ENCODE measurements at places on chromosomes 5 and 9.

- DNase-seq, result no peak
Observed at GRCh38 chr5:35317586-35317985, 87.3 kb upstream of the PRLR start.

- DNase-seq, result no peak
Observed at GRCh38 chr5:108543486-108543885, 161.6 kb upstream of the FBXL17 start.

DNA sequence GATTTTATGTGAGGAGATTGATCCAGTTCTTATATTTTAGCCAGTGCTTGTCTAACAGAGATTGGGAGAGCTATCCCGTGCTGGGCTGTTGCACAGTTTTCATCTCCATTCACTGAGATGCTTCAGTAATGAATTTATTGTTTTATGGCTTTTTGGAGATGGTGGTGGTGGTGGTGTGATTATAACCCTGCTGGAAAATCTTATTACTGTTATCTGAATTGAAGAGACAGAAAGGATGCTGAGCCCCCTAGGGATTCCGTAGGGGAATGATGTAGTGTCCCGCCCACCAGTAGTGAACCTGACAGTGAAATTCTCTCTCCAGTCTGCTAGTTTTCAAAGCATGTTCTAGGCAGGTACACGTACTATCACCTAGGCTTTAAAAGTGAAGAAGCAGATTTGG lies 1.9 kb downstream of the RAI14 start:
- DNase-seq, result no peak

GRCh38 chr9:95634536-95634935 lies 117.8 kb upstream of the PTCH1 start:
- no peak for DNase-seq

GRCh38 chr9:27441741-27442070 lies 82.4 kb upstream of the IFNK start:
- DNase-seq, result no peak

- DNase-seq, result no peak
Observed at GRCh38 chr9:2962471-2963172, 118.7 kb upstream of the PUM3 start.

GRCh38 chr9:116800074-116800473 lies 113.0 kb downstream of the TRIM32 start:
- DNase-seq, result no peak

DNA sequence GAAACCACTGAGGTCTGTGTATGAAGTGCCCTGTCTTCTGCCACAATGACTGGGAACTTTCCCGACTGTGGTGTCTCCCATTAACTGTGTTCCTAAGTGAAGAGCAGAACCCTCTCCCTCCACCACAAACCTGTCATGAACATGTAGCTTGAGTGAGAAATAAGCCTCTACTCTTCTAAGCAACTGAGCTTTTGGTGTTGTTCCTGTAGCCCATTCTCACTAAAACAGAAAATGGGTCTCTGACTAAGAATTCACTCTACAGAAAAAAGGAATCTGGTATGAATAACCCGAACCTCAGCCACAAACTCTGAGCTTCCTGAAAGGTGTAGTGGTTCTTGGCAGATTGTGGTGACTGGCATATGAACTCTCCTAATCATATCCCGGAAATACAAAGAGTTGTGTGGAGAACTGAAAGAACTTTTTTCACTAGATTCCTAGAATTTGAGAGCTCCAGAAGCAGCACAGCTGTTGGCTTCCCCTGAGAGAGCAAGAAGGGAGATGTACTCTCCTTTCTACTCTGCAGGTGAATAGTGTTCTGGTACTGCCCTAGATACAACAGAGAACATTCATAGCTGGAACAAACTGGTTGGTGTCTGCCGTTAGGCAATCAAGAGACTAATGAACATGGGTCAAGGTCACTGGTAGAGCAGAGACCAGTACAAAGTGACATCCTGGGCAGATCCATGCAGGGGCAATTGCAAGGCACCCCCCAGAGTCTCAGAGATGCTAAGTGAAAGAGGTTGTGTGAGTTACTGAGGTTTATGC lies 283.8 kb downstream of the PDE4D start:
- DNase-seq, result no peak

DNA sequence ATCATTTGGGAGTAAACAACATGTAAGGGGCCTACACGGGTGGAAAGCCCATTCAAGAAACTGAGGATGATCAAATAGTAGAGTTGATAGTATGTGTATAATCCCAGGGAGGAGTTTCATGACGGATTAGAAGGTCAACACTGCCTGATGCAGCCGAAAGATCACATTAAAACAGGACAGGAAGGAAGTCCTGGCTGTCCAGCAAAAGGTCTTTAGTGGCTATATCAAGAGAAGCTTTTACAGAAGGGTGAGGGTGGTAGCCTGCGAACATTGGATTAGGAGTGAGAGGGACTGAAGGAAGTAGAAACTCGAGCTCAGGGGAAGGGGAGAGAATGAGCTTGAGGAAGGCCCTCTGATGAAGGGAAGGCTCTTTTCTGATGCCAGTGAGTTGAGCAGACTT lies 36.0 kb downstream of the DOCK8 start:
- no peak for DNase-seq

DNA sequence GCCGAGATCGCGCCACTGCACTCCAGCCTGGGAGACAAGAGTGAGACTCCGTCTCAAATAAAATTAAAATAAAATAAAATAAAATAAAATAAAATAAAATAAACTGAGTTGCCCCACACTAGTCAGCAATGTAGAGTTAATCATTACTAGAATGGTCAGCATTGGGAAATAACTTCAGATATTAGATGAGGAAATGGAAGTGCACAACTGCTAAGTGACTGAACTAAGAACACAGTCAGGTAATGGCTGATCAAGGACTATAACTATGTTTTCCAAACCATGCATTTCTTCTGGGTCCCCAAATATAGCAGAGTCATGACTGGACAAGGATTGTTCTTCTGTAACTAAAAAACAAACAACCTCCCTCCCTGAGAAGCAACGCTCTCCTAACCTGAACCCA lies 17.1 kb downstream of the OTP start:
- DNase-seq, result no peak

GRCh38 chr5:158845941-158846340 lies 253.8 kb downstream of the EBF1 start:
- DNase-seq, result no peak

GRCh38 chr9:128124451-128124850 lies 3.1 kb downstream of the PTGES2 start:
- no peak for DNase-seq

GRCh38 chr5:141742866-141743851 lies 61.1 kb upstream of the ARAP3 start:
- DNase-seq, result no peak

- DNase-seq, result no peak
Observed at GRCh38 chr9:116632990-116633838, 53.9 kb upstream of the TRIM32 start.

DNA sequence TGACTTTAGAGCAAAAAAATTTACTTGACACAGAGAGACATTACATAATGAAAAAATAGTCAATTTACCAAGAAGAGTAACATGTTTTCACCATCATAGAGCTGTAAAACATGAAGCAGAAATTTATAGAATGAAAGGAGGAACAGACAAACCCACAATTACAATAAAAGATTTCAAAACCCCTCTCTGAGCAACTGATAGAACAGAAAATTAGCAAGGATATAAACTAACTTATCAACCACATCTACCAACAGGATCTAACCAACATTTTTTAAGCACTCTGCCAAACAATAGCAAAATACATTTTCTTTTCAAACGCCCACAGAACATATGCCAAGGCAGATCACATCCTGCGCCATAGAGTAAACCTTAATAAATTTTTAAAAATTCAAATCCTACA lies 17.9 kb downstream of the SLCO4C1 start:
- no peak for DNase-seq

GRCh38 chr5:44862808-44863207 lies 54.1 kb downstream of the MRPS30 start:
- DNase-seq, result no peak

DNA sequence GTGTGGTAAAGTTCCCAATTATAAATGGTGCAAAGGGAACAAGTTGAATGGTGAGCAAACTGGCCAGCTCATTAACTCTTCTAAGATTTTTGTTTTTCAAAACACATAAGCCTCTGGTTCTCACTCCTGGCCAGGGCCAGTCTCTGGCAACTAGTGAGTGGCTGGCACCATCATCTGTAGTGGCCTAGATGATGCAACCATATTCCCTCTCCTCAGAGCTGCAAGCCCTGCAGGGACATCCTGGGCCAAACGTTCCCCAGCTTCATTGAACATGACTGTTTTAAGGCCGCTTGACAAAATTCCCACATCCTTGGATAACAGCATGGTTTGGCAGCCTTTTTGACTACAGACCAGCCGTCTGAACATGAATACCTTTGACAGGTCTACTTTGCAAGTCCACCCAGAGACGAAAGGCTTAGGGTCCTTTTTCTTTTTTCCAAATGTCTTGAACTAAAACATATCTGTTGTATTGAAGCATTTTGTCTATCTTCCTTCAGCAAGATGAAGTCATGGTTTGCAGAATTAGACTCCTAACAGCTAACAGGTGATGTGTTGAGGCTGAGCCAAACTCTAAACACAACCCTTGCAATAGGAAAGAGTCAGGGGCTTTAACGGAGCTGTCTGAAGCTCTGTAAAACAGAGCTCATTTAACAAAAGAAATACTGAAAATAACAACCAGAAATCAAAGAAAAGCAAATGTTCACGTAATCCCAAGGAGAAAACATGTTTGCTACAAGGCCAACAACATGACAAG lies 23.8 kb downstream of the MACROH2A1 start:
- DNase-seq, result no peak

GRCh38 chr9:76893395-76893932 lies 12.4 kb downstream of the PRUNE2 start:
- DNase-seq, result no peak

GRCh38 chr5:75236322-75237316 lies at the start of gene ANKRD31:
Gene ANKRD31, minus strand, starts transcription at chr5:75236878. Its CDS starts 192 bp downstream, at chr5:75236686.
- DNase-seq, result peak; percentile 66

DNA sequence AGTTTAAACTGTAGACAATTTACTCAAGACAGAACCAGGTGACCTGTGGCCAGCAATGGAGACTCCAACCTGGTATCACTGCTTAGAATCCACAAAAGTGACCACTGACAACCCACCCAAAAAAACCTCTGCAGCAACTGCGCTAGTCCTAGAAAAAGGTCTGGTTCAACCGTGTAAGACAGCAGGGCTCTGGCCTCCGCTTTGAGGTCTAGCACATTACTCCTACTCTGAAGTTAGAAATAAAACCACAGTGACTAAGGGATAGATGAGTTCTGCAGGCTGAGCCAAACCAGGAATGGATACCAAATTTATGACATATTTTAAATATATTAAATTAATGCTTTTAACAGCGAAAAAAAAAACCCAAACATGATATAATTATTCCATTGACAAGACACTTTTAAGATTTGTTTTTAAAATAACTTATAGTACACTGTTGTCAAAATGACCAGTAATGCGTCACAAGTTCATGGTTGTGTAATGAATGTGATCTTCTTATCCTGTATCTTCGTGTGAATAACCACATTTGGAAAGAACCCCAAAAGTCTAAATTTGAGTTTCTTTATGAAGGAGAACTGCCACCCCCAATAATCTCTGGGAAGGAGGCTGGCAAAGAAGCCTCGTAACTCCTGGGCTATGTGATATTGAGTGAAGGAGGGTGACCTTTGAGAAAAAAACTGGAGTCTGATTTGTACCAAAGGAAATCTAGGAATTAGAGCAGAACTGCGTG lies 101.9 kb upstream of the SLC44A1 start:
- DNase-seq, result no peak

- DNase-seq, result no peak
Observed at GRCh38 chr9:1070692-1071091, 20.5 kb downstream of the DMRT2 start.

DNA sequence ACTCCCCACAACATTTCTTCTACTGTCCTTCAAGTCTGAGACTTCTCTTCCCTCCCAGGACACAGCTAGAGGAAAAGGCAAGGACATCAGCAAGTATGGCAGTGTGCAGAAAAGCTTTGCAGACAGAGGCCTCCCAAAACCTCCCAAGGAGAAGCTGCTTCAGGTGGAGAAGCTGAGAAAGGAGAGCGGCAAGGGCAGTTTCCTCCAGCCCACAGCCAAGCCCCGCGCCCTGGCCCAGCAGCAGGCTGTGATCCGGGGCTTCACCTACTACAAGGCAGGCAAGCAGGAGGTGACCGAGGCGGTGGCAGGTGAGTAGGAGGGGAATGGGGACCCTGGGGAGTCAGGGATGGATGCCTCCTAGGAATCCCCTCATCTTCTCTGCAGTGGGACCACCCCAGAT lies 24.4 kb downstream of the OLFML2A start:
- DNase-seq, result no peak

GRCh38 chr9:23769307-23769935 lies 56.6 kb downstream of the ELAVL2 start:
- DNase-seq, result peak; percentile 3

- no peak for DNase-seq
Observed at GRCh38 chr5:175508896-175509295, 30.5 kb downstream of the SFXN1 start.

Data from fibroblast of the conjunctiva (primary cell).